ENCODE measurements at places on chromosomes 11 and 22. TPM values are rescaled to one million over a fixed set of nuclear protein-coding genes. Genes with fewer than 3 reads are reported as not detected.

BAIAP2L2 gene
- total RNA-seq = 0.26 TPM

NELL1 gene
- not detected for total RNA-seq

GRCh38 chr11:121801394-121801748 lies 314.6 kb downstream of the BLID start:
- DNase-seq = no peak

- DNase-seq = peak; percentile 55
These were observed 1.7 kb downstream of the TIMP3 start for GRCh38 chr22:32803020-32803737.

- DNase-seq = no peak
These were observed 325.7 kb downstream of the SOX6 start for GRCh38 chr11:16030664-16031063.

- DNase-seq = no peak
These were observed 35.0 kb downstream of the PPFIBP2 start for GRCh38 chr11:7548659-7549274.

Data from psoas muscle (tissue), 8 donors.